ENCODE measurements at places on chromosomes 5 and 9. TPM values are rescaled to one million over a fixed set of nuclear protein-coding genes. Genes with fewer than 3 reads are reported as not detected.

NME5 gene
- total RNA-seq: not detected

TYRP1 gene
- total RNA-seq: not detected

- no peak for DNase-seq
These were observed 43.4 kb upstream of the CDKN2B start for GRCh38 chr9:22052376-22052945.

DNA sequence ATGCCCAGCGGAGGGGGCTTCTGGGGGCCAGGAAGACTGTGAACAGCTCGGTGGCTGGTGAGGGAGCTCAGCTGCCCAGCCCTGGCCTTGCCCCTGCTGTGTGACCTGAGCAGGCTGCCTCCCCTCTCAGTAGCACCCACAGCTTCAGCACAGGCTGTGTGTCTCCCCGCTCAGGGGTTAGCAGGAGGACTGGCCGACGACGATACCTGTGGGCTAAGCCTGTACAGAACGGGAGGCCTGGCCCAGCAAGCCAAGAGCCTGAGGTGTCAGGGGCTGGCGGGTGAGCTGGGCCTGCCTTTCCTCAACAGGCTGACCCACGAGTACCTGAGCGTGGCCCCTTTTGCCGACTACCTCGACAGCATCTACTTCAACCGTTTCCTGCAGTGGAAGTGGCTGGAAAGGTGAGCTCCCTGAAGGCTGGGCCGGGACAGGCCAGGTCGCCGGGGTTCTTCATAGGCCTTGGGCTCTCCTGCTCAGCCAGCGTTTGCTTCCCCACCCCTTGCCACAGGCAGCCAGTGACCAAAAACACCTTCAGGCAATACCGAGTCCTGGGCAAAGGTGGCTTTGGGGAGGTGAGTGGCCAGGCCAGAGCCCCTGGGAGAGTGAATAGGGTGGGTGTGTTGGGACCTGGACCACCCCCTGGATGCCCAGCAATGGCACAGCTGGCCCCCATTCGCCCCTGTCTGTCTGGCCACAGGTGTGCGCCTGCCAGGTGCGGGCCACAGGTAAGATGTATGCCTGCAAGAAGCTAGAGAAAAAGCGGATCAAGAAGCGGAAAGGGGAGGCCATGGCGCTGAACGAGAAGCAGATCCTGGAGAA lies 6.6 kb downstream of the GRK6 start:
- DNase-seq: no peak

Measured in right lobe of liver (tissue), 6 donors.